ENCODE measurements at places on chromosomes 5 and 9.

DNA sequence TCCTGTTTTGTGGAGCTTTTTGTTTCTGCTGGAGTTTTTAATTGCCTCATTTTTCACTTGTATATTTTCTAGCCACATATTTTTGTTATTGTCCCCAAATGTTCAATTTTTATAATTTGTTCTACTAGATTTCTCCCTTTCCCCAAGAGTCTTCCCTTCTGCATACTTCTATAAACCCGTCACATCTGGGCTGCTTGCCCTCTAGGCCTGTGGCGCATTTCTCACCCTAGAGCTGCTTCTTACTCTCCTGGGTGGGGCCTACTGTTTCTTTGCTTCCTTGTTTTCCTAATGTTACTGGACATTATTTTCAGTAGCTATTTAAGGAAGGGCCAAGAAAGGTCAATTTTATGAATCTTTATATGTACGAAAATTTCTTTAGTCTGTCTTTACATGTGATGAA lies 51.5 kb downstream of the NXNL2 start:
- DNase-seq, result no peak

DNA sequence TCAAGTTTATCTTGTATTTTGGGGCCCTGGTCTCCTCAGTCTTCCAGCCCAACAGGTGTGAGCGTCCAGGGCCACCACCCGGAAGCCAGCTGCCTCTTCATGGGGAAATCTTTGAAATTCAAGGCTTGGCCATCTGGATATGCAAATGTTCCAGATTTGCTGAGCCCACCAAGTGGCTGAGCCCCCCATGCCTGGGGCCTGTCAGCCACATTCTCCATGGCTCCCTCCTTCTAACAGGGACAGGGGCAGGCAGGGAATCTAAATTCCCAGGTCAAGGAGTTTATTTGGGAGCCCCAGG lies 14.2 kb upstream of the CXXC5 start:
- DNase-seq, result no peak

GRCh38 chr5:135076051-135076491 lies 42.0 kb upstream of the PITX1 start:
- DNase-seq, result no peak

DNA sequence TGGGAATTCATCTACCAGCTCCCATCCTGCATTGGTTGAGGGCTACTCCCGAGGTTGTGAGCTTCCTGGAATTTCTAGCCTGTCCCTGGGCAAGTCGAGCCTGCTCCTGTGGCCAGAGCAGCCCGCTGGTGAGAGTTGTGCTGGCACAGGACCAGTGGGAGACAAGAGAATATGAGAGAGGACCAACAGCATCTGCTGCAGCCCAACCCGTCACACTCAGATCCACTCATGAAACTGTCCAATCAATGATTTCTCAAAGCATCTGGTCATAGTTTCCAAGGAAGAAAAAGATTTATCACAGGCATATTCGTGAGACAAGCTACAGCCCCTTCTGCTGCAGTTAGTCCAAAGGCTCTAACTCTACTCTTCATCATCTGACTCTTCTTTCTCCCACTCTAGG lies 64.4 kb upstream of the RAI14 start:
- no peak for DNase-seq

DNA sequence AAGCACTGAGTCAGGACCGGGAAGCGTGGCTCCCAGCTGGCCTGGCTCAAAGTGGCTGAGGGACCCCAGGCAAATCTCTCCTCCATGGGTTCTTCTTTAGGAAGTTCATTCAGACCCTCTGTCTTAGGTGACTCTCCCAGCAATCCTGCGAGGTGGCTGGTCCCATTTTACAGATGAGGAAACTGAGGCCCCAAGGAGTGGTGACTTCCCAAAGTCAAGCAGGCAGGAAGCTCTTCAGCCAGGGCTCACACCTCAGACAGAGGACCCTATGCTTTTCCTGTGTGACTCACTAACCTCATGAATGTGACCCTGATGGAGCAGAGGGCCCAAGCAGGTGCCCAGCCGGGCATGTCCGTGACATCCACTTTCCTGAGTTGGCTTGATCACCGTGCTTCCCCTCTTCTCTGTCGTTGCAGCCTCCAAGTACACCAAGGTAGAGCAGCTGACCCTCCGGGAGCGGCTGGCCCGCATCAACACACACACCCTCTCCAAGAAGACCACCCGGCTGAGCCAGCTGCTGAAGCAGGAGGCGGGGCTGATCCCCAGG lies 36.5 kb downstream of the ARHGEF37 start:
- DNase-seq, result no peak

GRCh38 chr9:33230756-33231622 lies 9.0 kb upstream of the SPINK4 start:
- DNase-seq, result no peak

GRCh38 chr5:136066661-136067271 lies 38.0 kb downstream of the TGFBI start:
- no peak for DNase-seq
